Stimulated activated CD8-positive, alpha-beta memory T cell treated with anti-CD3 and anti-CD28 coated beads, Interleukin-7, amount 100 ng/mL, for 1 hour (primary cell): ENCODE measurements at places on chromosomes 12 and 14.

DNA sequence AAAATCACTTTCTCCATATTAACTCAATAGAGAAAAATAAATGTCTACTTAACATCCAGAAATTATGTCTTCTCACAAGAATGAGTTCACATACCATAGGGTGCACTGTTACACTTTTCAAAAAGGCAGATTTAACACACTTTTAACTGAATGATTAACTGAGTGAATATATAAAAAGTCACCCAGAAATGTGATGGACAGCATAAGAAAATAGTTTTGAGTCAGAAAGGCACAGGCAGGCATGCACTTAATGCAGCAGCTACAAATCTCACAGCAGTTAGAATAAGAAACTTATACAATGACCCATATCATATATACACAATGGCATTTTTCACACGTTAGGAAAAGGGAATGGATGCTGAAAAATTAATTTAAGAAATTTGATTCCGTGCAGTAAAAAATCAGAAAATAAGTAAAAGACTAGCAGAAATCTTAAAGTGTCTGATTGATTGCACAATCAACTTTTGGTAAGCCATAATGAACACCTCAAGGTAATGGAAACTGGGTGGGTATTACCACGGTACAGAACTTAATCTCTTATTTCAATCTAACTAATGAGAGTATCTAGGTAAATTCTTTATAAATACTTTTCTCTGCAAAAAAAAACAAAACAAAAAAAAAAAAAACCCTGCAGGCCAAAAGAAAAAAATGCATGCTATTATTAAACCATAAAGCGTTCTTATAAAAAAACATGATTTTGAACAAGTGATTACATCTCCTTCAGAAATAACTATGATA, 3.5 kb downstream of the MED13L start:
- DNase-seq = no peak

DNA sequence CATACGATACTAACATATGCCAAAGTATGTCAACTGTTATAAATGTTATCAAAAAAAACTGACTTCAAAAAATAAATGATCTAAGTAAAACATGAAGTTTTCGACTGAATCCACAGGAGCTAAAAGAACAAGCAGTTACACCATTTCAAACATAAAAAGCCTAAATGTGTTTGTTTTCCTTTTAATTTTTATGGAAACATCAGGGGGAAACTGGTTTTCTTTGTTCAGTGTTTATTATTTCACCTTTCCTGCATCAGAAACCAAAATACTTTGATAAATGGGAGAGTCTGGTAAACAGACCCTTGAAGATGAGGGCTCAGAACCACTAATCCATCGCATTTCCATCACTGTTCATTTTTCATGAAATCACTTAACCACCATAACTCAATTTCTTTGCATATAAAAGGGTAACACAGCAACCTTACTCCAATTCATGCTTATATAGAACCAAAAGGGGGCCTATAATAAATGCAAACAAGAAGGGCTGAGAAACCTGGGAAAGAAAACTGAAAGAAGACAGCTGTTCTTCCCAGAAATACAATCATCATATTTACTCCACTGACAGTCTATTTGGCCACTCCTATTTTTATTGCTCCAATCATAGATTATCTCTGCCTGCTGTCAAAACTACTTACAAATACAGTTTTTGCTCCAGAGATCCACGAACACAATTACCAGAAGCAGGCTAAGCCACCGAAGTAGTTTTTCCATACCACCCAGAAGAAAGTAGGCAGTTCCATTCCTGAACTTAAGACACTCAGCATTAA, 17.0 kb downstream of the FGD6 start:
- DNase-seq = no peak

- no peak for DNase-seq
These were observed 18.0 kb downstream of the SLC24A4 start for GRCh38 chr14:92340931-92341330.

GRCh38 chr12:47767216-47767724, 5.8 kb upstream of the SLC48A1 start:
- DNase-seq = peak; percentile 46

GRCh38 chr14:68199554-68200151, 380.1 kb downstream of the RAD51B start:
- DNase-seq = no peak

GRCh38 chr14:78667141-78667540, 497.0 kb downstream of the NRXN3 start:
- DNase-seq = no peak

DNA sequence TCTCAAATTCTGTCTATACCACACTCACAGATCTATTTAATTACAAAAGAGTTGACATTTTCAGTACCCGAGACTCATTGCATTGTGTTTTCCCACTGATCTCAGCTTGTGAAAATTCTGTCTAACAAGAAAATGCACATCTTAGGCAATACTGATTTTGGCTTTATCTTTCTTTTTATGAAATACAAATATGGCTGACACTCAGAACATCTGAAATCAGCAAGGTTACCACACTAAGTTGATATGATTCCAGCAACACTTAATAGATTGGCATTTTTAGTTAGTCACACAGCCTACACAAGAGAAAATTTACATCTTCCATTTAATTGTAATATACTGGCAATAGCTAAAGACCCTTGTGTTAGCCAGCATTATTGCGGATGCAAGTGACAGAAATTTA, 40.3 kb downstream of the PEX5 start:
- no peak for DNase-seq
